ENCODE measurements at places on chromosomes 6 and 20.

- H3K4me1 ChIP-seq: no peaks in the 10 kb centered on the region
- no peak overlapping the region for H3K27ac ChIP-seq
- no peak overlapping the region for H3K4me3 ChIP-seq
- no peaks in the 10 kb centered on the region for H3K36me3 ChIP-seq
Observed at GRCh38 chr6:88626460-88626859, 337.0 kb downstream of the RNGTT start.

DNA sequence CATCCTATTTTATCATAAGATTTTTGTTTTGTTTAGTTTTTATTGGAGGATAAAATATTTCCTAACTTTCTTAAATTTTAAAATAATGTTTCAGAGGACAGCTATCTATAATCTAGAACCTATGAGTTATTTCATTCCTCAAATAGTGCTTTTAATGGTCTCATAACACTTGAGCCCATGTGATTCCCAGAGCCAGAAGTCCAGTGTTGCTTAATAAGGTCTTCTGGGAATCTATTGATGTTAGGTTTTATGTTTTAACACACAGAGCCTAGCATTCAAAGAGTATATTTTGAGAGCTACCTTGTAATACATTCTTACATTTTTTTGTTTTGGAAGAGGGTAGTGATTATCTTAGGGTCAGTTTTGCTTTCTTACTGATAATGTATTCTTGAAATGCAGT, 200.2 kb downstream of the CENPW start:
- H3K27ac ChIP-seq: no peak overlapping the region
- DNase-seq: no peak
- H3K4me3 ChIP-seq: no peak overlapping the region
- peaks cover 6% of the 10 kb centered on the region for H3K4me1 ChIP-seq
- H3K36me3 ChIP-seq: no peaks in the 10 kb centered on the region
- H3K27me3 ChIP-seq: no peaks in the 10 kb centered on the region

DNA sequence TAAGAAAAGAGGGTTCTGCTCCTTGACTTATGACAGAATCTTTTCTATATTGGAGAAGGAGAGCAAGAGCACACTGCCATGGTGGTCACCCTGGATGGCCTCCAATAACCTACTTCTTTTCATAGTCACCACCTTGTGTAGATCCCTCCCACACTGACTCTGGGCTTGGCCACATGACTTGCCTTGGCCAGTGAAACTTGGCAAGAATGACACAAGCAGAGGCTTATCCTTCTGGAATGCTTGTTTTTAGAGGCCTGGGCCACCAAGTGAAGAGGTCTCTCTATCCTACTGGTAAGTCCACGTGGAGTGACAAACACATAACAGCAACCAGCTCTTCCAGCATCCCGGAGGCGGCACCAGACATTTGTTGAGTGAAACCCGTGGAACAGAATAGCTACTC, 349.4 kb upstream of the JARID2 start:
- no peaks in the 10 kb centered on the region for H3K36me3 ChIP-seq
- no peak for DNase-seq
- H3K27ac ChIP-seq: no peak overlapping the region
- no peaks in the 10 kb centered on the region for H3K4me1 ChIP-seq

DNA sequence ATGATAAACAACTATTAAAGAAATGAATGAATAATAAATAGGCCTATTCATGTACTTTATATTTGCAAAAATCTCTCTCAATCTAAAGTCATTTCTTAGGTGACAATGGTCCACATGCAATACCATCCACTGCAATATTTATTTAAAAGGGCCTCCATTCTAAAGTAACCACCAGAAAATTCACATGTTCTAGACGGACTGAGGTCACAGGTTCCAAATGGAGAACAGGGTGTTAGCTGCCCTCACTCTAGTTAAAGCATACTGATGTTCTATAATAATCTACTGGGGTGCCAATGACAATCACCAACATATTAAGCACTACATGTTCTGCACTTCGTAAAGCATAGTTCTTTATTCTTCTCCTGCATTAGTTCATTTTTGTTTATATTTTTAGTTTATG, 1.2 kb downstream of the HBS1L start:
- peak overlapping the region; percentile 83 for H3K4me3 ChIP-seq
- H3K4me1 ChIP-seq: peaks cover 10% of the 10 kb centered on the region
- no peaks in the 10 kb centered on the region for H3K27me3 ChIP-seq
- DNase-seq: no peak
- H3K36me3 ChIP-seq: peaks cover 10% of the 10 kb centered on the region
- H3K27ac ChIP-seq: no peak overlapping the region
